ENCODE measurements at places on chromosomes 1 and 21.

GRCh38 chr1:113683384-113684152 lies 75.7 kb downstream of the PHTF1 start:
- DNase-seq: peak; percentile 10

DNA sequence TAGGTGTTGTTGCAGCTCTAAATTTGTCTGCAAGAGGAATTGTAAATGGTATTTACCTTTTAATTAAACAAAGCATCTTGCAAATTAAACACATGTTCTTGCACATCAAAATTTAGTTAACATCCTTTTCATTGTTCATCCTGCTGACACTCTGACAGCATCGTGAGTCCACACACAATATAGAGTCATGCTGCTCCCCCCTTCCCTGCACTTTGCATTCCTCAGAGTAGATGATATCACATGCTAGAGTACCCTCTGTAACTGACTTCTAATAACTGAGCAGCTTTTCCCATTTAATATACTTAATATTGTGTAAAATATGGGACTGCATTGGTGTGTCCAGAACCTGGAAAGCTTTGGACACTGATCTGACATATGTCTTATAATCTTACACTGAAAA lies 138.8 kb upstream of the DPYD start:
- peak; percentile 46 for DNase-seq

DNA sequence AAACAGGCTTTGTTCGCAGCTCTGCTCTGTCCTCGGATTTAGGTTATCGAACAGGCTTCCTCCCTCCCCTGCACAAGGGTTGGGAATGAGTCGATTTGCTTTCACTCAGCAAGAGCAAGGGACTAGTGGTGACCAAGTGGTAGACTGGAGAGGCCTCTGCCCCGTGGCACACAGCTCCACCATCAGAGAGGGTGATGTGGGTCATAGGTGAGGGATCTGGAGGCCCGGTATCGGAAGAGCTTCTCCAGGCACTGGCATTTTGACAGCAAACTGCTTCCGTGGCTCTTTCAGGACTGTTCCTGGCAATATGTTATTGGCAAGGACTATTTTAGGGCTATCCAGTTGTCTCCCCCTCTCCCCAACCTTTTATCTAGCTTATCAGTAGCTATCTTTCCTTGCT lies 3.1 kb upstream of the ELF3 start:
- DNase-seq: no peak

DNA sequence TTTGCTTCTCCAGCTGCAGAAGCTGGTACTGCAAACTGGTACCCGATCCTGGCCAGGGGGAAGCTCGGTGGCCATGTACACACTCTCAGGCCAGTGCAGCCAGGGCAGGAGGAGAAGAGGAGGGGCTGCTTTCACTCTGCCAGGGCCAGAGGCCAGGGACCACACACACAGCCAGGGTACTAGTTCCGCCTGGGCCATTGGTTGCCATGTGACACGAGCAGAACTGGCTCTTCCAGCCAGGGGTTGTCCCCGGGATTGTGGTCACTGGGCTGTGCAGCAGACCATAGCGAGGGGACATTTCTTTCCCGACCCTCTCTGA lies 3.7 kb upstream of the SHISAL2A start:
- no peak for DNase-seq

DNA sequence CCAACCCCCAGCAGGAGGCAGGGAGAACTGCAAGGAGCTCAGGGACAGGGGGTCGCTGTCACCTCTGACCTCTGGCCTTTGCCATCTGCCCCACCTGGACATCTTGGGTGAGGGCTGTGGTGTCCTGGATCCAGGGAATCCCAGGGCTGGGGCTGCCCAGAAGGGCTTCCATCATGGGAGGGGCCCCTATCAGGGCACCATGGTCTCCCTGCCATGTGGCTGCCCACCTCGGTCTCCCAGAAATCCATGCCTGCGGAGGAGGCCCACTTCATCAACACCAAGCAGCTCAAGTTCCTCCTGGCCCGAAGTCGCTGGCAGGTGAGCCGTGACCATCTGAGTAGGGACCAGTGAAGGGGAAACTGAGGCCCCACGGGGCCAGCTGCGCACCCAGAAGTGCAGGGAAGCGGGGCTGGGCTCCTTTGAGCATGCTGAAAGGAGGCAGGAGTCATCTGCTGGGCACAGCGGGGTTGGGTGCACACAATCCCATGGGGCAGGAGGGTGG lies 36.1 kb downstream of the TRIM11 start:
- no peak for DNase-seq

- no peak for DNase-seq
Measured at GRCh38 chr1:100250264-100250663, 630 bp upstream of the DBT start.

- DNase-seq: no peak
Measured at GRCh38 chr1:167587872-167588271, 34.3 kb upstream of the CREG1 start.

DNA sequence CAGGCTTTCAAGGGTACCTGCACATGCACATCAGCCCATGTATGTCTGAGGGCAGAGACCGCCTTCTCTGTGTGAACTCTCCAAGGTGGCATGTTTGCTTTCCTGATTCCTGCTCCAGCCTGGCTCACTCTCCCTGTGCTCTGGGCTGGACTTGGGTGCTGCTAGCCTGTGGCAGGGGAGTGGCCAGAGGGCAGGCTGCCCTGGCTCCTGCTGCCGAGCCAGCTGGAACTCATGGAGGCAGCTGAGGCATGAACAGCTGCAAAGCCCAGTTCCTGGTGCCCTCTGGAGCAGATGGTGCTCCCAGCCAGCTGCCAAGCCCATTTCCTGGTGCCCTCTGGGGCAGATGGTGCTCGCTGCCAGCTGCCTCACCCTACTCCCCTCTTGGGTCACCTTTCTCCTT lies 7.6 kb downstream of the UBL4B start:
- no peak for DNase-seq

GRCh38 chr21:24023936-24024335 lies 1583.3 kb downstream of the MRPL39 start:
- DNase-seq: no peak

DNA sequence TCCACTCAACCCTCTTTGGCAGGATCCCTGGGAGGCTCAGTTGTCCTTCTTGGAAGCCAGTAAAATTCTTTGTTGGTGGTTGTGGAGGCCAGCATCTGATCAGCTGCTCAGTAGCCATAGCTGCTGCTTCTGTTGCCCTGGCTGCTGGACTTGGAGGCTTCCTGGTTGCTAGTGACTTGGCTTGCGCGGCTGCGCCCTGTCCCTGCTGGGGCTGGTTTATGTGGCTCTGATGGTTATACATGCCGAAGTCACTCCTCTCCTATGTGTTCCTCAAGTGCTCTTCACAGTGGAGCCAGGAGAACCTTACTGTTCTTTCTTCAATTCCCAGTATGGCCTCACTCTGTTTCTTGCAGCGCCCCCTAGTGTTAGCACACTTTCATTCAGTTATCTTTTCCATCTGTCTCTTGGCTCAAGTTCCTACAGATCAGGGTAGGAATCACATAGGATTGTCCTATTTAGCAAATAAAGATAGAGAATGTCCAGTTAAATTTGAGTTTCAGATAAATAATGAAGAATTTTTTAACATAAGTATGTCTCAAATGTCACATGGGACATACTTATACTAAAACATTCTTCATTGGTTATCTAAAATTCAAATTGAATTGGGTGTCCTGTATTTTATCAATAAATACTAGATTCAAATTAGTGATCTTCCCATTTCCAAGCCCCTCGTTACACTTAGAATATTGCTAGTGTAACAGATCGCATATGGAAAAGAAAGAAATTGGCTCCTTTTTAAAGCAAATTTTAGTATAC lies 176.5 kb downstream of the TGFB2 start:
- peak; percentile 48 for DNase-seq

DNA sequence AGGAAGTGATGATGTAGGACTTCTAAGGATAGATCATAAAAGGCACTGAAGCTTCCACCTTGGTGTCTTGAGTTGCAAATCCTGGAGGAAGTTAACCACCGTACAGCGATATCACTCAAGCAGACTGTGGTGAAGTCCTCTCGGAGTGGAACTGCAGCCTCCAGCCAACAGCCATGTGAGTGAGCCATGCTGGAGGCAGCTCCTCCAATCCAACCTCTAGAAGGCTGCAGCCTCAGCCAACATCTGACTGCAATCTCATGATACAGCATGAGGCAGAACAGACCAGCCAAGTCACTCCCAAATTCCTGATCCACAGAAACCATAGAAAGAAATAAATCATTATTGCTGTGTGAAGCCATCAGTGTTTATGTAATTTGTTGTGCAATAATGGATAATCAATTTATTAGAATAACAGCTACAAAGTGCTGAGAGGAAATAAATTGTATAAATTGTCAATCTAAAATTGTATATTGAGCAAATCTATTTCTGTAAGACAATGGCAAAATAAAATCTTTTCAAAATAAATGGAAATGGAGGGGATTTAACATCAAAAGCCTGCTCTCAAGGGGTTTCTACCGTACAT lies 65.0 kb downstream of the PRSS38 start:
- no peak for DNase-seq

DNA sequence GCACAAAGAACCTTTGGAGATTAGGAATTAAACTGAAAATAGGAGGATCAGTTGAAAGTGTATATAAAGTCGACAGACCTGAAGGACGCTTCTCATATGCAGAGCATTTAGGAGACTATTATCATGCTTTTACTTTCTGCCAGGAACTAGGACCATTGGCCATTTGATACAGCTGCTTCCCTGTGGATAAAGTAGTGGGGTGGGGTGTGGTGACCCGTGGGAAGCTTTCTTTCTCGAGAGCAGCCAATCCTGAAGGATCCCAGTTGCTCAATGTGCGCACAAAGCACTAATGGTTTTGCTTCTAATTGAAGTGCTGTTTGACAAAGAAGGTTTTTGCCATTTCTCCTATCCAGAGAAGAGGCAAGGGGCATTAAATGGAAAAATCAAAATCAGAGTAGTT lies 14.9 kb upstream of the CD55 start:
- no peak for DNase-seq

GRCh38 chr1:47380699-47381098 lies 35.4 kb upstream of the FOXE3 start:
- DNase-seq: no peak

- no peak for DNase-seq
Measured at GRCh38 chr1:210907251-210907805, 226.6 kb downstream of the KCNH1 start.

DNA sequence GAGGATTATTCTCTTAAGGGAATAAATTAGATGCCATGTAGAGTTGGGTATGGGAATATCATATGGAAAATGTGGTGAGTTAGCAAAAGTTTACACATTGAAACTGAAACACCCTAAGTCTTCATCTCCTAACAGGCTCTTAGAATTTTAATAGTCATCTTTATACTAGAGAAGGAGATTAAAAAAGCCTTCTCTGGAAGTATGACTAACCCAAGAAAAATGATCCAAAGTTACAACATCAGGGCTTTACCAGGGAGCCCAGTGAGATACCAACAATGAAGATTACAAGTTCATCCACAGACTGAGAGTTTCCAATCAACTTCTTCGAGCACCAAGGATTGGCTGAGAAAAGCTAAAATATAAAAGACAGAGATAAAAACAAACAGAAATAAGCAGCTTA lies 70.0 kb upstream of the KIAA0040 start:
- no peak for DNase-seq

DNA sequence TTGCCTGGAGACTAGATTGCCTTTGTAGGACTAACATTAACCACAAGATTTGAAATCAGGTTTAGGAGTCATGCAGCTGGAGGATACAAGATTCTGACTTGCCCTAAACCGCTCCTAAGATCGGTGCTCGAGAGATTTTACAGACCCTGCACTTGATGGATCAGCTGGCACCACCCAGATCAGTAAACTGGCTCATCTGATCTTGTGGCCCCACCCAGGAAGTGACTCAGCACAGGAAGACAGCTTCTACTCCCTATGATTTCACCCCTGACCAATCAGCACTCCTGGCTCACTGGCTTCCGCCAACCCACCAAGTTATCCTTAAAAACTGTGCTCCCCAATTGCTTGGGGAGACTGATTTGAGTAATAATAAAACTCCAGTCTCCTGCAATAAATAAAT lies 876 bp upstream of the CATSPERE start:
- no peak for DNase-seq

GRCh38 chr1:40221977-40222772 lies 25.6 kb upstream of the TMCO2 start:
- DNase-seq: no peak

- DNase-seq: peak; percentile 32
Measured at GRCh38 chr1:59999006-59999405, 72.4 kb upstream of the CYP2J2 start.

GRCh38 chr1:119410961-119411360 lies 4.0 kb upstream of the HSD3B2 start:
- peak; percentile 2 for DNase-seq

DNA sequence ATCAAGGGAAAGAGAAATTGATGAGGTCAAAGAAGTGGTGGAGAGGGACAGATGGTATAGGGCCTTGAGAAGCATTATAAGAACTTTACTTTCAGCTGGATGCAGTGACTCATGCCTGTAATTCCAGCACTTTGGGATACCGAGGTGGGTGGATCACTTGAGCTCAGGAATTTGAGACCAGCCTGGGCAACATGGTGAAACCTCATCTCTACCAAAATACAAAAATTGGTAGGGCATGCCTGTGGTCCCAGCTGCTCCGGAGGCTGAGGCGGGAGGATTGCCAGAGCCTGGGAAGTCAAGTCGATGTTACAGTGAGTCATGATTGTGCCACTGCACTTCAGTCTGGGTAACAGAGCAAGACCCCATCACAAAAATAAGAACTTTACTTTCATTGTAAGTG lies 5.7 kb downstream of the TMEM50A start:
- peak; percentile 91 for DNase-seq

- no peak for DNase-seq
Measured at GRCh38 chr1:208122612-208123358, 121.4 kb downstream of the PLXNA2 start.

Data from fibroblast of upper back skin (primary cell).